Epithelial cell of prostate (primary cell): ENCODE measurements at places on chromosomes 1 and 21.

DNA sequence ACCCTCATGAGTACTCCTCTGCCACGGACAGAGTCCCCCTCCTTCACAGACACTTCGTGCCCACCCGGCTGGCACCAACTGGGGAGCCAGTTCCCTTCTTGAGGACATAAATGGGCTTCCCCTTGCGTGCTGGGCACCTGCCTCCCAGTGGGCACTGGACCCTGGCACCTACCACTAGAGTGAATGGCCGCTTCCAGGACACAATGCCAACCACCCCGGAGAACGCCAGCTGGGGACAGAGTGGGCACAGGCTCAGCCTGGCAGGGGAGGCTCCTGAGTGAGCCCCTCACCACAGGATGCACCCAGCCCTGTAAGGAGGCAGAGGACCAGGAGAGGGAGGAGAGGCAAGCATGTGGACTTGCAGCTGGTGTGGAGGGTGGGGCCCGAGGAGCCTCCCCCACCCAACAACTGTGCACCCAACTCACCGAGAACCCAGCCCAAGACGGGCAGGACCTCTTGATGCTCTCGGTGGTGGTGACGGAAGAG is 1.0 kb downstream of the ENTREP3 start:
- DNase-seq = no peak

DNA sequence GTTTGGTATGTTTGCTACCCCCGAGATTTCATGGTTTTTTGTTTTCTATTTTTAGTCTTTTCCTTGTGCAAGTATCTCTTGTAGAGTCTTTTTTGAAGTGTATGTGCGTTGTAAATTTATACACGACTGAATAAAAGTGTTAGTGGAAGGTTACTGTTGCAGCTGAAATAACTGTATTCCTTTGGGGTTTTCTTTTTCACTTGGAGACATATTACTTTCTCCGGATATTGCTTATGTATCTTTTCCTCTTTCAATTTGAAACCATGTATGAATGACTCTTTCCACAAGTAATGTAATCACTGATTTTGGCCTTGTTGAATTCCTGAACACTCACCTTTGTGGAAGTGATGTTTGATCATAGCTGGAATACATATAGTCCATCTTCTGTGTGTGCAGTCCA is 956 bp downstream of the URB2 start:
- DNase-seq = no peak

DNA sequence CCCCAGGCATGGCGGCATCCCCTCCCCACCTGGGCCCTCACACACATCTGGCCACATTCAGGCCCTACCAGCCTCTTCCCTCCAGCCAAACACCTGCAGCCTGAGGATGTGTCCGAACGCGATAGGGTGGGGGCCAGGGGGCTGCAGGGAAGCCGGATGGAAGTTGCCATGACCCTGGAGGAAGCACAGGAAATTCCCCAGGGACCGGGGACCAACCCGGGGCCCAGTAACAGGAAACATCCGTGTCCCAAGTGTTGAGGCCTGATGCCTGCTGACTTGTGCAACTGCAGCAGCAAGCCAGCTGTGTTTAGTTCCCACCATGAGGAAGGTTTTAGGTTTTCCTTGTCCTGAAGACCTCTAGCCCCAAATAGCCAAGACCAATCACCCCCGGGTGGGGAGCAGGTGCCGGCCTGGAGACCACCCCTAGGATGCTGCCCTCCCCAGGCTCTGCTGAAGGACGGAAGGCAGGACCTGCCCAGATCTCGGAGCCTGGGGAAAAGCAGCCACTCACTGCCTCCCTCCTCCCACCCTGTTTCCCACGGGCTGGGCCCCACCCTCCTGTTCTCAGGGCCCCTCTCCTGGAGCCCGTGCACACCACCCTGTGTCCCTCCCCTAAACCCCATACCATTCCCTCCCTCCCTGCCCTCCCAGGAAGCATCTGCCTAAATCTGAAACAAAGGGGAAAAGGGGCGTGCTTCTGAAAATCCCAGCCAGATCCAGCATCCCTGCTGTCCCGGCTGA is 29.8 kb downstream of the MEGF6 start:
- DNase-seq = no peak

- no peak for DNase-seq
Measured at GRCh38 chr1:158067662-158068061, 74.2 kb downstream of the KIRREL1 start.

DNA sequence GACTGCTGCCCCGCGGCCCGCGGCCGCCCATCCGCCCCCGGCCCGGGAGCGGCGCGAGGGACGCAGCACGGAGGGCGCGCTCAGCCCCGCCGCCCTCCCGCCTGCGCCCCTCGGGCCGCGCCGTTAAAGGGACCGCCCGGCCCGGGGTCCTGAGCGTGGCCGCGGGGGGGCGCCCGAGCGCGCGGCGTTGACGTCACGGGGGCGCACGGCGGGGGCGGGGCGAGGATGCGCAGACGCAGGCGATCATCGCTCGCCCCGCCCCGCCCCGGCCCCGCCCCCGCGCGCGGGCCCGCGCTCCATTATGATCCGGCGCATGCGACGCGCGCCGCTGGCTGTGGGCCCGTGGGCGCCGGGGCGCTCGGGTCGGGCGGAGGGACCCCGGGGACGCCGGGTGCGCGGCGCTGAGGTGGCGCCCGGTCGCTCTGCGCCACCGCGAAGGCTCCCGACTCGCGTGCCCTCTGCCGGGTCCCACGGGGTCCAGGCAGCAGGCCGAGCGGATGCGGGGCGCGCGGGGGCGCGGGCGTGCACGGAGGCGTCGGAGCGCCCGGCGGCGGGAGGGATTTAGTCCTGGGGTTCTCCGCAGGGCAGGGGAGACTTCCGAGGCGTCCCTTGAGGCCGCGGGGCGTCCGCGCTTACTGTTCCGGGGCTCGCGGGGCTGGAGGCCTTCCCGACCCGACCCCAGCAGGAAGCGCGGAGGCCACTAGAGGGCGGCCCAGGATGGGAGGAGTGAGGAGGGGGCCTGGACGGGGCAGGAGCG is at the start of gene DVL1:
Gene DVL1, minus strand, starts transcription at position 163 of the 757 bp plus-strand sequence. CDS start 353 bp downstream, outside the sequence.
- DNase-seq = no peak

- DNase-seq = peak; percentile 99
Measured at GRCh38 chr21:36429947-36430546, 44.9 kb downstream of the CHAF1B start.

DNA sequence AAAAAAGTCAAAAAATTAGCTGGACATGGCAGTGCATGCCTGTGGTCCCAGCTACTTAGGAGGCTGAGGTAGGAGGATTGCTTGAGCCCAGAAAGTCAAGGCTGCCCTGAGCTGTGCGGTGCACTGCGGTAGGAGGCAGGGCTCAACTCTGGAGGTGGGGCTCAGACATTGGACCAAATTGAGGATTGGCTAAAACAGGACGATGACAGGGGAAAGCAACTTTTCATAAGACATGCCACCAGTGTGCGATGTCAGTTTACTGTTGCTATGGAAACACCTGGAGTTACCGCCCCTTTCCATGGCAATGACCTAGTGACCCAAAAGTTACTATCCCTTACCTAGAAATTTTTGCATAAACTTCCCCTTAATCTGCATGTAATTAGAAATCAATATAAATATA is 85.3 kb downstream of the DISP3 start:
- no peak for DNase-seq

GRCh38 chr1:185446131-185446530 is 129.1 kb upstream of the IVNS1ABP start:
- DNase-seq = no peak

- DNase-seq = no peak
Measured at GRCh38 chr1:228033376-228033775, 26.6 kb downstream of the WNT3A start.

- DNase-seq = no peak
Measured at GRCh38 chr1:8632102-8632501, 185.3 kb downstream of the RERE start.

GRCh38 chr1:95994643-95995042 is 726.9 kb upstream of the PTBP2 start:
- DNase-seq = no peak

DNA sequence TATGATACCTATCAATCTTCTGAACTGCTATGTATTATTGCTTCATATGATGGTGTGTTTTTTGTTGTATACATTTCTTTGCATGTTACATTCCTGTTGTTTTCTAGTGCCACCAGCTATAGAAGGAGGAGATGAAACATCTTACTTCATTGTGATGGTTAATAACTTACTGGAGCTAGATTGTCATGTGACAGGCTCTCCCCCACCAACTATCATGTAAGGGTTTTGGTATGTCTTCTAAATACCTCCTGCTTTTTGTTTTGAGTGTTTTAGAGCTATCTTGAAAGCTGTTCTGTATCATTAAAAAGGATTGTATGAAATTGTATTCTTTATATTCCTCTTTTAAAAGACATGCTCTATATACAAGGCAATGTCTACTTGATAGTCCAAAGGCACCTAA is 282.7 kb downstream of the HMCN1 start:
- DNase-seq = no peak

DNA sequence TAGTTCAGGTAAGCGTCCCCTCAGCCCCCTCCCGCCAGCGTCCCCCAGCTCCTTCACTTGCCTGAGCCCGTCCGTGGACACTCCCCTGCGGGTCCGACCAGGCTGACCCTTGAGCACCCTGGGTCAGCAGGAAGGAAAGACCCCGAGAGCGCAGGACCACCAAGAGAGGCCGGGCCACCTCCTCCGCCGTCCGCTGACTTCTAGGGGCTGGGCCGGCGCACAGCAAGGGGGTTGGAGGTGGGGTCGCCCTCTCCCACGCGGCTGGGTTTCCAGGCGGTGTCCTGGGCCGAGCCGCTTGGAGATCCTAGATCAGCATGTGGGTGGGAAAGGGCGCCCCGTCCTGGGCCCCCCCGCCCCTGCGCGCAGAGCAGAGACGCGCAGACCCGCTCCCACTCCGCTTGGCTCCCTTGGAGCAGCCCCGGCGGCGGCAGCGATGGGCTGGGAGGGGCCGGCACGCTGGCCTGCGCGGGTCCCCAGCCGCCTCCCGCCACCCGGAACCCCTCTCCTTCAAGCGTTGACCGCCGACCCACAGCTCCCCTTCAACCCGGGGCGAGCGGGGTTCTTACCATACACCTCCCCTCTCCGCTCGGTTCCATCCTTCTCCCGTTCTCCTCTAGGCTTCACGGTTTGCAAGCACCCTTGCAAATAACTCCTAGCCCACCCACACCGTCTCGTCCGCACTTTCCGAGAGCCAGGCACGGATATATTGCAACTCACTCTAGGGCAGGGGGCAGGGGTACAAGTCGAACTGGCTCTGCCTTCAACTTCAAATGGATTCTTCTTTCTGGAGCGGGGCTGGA is 7.5 kb downstream of the KNCN start:
- no peak for DNase-seq

DNA sequence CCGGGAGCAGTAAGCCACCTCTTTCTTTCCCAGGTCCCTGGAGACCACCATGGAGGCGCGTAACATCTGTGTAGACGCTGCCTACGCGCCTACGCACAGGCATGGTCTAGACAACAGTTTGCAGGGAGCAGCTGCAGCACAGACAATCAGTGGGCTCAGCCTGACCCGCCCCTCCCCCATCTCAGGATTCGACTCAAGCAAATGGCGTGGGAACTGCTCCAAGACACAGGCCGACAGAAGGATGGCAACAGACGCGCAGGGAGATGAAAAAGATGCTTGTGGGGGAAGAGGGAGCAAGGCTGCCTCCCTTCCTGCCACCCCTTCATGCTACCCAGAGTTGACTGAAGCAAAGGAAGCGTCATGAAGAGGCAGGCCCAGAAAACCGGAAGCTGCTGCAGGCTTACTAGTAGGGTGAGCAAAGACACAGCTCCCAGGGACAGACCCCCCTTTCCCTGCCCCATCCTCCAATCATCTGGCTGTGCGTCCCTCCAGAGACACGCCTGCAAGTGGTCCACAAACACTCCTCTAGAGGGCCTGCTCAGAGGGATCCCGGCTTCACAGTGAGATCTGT is 19.5 kb downstream of the STK40 start:
- no peak for DNase-seq
